ENCODE measurements at places on chromosomes 4 and X.
A peak's percentile ranks its signal among the peaks of the same experiment; 100 is the strongest.

DNA sequence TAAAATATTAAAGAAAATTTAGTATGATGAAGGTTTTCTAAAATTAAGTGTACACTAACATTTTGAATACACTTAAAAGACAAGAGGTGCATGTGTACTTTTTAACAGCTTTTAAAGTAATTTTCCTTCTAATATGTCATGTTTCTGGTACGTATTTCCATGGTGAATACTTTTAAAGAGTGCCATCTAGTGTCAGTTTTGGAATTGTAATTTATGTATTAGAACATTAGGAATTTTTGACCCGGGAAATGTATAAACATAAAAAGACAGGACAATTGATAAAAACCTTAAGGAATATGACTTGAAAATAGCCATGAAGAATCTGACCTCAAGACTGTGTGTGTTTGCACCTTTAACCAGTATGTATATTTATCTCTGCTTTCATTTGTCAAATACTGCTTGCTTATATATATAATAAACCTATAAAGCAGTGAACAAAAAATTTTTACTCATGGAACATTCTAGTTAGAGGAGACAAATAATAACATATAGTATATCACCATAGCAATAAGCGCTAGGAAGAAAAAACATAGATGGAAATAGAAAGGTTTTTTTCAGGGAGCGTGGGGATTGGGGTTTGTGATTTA, 7.2 kb downstream of the GSTCD start:
- DNase-seq: no peak

DNA sequence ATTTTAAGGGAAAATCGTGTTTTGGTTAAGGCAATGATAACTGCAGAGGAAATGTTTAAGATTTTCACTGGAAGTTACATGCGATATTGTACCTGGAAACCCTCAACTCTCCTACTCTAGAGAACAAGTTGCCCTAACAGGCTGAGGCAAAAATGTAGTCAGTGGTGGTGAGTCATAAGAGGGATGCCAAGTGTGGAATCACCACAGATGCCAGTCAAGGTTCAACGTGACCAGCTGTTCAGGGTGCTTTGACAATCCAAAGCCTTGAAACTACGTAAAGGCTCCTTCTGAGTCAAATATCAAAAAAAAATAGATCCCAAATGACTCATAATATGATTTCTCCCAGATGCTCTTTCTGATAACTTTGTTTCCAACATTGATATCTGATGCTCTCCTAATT, 77.9 kb upstream of the AFF2 start:
- DNase-seq: no peak

DNA sequence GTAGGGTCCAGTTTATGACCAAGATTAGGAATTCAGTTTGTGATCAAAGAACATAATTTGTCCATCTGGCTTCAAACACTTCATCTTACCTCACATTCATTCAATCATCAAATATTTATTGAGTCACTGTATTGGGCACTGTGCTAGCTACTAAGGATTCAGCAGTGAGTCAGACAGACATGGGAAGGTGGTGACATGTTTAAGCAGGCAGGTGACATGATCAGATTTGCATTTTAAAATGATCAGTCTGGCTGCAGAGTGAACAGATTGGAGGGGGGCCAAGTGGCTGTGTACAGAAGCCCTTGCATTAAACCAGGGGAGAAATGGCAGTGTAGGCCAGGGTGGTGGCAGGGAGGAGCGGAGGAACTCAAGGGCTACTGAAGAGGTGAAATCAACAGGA, 25.1 kb upstream of the APLN start:
- no peak for DNase-seq

DNA sequence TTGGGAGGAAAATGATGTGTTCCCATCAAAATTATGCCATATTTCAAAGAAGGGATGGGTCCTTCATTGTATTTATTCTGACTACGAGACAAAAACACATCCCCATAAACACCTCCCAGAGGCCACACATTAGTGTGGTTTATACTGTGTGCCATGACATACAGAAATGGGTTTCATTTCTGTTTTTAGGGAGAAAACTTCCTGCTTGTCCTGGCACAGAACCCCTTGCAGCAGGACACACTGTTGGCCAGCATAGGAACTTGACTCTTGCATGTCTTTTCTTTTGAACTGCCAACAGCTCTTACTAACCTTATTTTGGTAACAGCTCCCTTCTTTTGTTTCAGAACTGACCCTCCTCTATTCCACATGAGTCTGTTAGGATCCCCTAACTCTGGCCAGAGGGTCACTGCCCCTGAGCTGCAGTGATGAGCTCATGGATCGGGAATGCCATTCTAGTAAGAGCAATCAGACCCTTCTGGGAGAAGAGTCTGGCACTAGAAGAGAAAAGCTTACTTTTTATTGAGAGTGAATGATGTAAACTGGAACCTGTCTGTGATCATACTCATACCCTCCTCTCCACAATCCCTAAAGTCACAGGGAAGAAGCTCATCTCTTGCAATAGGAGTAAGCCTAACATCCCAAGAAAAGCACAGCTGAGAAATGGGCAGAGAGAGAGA, 86.4 kb downstream of the SMIM20 start:
- DNase-seq: no peak

DNA sequence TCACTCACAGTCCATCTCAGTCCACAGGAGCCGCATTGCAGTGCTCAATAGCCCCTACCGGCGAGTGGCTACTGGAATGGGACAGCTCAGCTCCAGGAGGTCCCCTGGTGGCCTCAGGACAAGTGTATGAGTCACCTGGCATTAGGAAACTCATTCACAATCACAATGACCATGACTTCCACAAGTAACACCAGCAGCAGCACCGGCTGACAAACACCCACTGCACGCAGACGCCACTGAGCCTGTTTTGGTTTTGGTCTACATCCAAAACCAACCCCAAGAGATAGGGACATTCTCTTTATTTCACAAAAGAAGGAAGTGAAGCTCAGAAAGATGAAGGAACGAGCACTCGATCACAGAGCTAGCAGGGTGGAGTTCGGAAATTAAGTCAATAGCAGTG, 8.1 kb downstream of the JAKMIP1 start:
- DNase-seq: no peak

- DNase-seq: no peak
These were observed 511 bp downstream of the GABRB1 start for GRCh38 chr4:47031751-47032404.

- DNase-seq: no peak
These were observed 452.5 kb upstream of the SMIM31 start for GRCh38 chr4:164301430-164301829.

GRCh38 chr4:2411786-2412510, 6.5 kb downstream of the ZFYVE28 start:
- DNase-seq: no peak

GRCh38 chrX:2325076-2325784, 175.5 kb downstream of the DHRSX start:
- DNase-seq: peak; percentile 9

GRCh38 chrX:68872171-68872570, 43.4 kb downstream of the EFNB1 start:
- no peak for DNase-seq

- no peak for DNase-seq
These were observed 3.6 kb upstream of the STBD1 start for GRCh38 chr4:76302826-76303438.

GRCh38 chrX:13428053-13428786, 108.4 kb upstream of the ATXN3L start:
- no peak for DNase-seq

DNA sequence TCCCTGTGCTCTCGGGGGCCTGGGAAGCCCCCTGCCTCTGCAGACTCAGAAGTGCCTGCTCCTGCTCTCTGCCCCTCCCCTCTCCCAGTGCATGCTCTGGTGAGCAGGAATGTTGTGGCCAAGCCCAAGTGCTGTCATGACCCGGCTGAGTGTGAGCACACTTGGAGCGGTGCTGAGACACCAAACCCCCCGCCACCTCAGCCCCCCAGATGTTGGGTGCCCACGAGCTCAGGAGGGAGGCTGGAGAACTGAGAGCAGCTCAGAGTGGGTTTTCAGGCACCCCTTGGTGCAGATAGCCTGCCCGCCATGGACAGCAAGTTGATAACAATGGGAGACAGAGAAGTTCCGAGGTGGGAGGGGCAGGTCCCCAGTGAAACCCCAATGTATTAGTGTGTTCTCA, 477.4 kb downstream of the ACTRT1 start:
- no peak for DNase-seq

- DNase-seq: no peak
These were observed 1852.9 kb upstream of the PCDH10 start for GRCh38 chr4:131296192-131296591.

- DNase-seq: peak; percentile 10
These were observed 147.9 kb downstream of the NSUN7 start for GRCh38 chr4:40897557-40898203.

DNA sequence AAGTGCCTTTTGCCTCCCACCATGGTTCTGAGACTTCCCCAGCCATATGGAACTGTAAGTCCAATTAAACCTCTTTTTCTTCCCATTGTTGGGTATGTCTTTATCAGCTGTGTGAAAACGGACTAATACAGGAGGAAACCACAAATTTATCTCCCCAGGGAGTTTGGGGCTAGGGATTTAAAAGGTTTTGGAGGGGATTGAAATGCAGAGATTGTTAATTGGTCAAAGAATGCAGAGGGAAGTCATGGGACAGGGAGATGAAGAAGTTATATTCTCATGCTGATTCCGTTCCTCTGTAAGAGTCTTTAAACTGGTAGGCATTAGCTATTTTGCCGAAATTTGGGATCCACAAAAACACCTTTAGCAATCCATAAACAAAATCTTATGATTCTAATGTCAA, 57.9 kb downstream of the TKTL2 start:
- no peak for DNase-seq

- DNase-seq: no peak
These were observed 36.9 kb downstream of the COQ2 start for GRCh38 chr4:83247415-83248357.

GRCh38 chr4:55758570-55758969, 61.0 kb upstream of the EXOC1L start:
- DNase-seq: no peak

GRCh38 chr4:140875746-140876452, 119.7 kb upstream of the TBC1D9 start:
- no peak for DNase-seq

GRCh38 chr4:40736910-40737309, 12.8 kb upstream of the NSUN7 start:
- DNase-seq: no peak

DNA sequence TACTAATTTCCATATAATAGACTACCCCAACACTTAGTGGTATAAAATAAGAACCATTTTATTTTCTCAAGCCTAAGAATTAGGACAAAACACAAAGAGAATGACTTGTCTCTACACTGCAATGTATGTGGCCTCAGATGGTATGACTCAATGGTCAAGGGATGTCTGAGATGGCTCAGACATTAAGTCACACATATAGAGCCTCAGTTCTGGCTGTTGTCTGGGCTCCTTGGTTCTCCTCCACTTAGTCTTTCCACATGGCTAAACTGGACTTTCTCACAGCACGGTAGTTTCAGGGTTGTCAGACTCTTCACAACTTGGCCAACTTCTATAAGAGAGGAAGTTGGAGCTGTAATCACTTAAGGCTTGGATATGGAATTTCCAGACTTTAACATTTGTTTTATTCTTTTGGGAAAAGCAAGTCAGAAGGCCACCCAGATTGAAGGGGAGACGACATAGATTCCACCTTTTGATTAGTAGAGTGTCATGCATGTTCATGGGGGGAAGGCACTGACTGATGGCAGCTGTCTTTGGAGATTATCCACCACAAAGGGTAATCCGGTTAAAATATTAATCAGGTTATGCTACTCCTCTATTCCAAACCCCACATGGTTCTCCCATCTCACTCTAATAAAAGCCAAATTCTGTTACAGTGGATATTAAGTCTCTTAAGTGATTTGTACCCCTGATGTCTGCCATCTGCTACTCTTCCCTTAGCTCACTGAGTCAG, 9.4 kb downstream of the IL15 start:
- DNase-seq: no peak

DNA sequence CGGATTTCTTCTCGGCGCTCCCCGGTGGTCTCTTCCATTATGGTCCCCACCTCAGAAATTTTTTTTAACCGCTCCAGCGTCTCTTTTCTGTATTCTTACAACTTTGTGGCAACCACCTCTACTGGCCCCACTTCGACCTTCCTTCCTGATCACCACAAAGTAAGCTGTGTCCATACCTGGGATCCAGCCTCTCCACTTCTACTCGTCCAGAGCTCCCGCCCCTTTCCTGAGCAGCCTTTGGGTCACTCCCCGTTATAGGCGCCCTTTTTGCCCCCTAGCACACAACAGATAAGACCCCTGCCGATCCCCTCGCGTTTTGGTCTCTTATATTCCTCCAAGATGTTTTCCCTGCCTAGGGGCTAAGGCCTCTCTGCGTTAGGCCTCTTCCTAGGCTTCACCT, 557 bp downstream of the PIGG start:
- no peak for DNase-seq

DNA sequence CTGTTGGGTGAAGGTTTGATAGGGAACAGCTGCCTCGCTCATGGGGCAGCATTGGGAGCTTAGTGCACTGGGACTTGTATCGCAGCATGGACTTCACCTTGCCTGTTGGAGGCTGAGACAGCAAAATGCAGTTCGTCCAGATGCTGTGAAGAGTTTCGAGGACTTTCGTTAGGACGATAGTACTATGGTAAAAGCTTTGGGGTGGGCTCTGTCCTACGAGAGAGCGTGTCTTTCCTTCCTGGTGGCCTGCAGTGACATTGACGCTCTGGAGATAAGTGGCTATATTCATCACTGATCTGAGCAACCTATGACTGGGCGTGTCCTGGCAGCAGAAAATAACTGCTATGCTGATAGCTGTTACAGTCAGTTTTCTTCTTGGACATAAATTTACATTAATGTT, 44.8 kb downstream of the ARHGAP10 start:
- no peak for DNase-seq

GRCh38 chrX:22141047-22141730, 109.1 kb downstream of the PHEX start:
- no peak for DNase-seq

DNA sequence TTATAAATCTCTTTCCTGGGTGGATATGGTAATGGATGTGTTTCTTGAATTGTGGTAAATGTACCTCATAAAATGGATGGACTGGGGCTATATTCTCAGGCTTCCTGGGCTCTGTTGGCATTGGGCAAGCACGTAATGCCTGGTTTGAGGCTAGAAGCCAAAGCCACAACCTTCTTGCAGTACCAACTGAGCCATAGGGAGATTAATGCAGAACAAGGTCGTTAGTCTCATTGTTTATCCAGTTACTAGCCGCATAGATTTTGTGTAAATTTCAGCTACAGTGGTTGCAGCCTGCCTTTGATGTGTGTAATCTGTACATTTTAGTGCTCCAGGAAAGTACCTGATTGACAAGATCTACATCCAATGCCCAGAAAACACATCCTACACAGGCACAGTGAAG, 7.2 kb upstream of the LEF1 start:
- DNase-seq: no peak

GRCh38 chr4:129641179-129641578, 545.2 kb downstream of the C4orf33 start:
- DNase-seq: no peak

DNA sequence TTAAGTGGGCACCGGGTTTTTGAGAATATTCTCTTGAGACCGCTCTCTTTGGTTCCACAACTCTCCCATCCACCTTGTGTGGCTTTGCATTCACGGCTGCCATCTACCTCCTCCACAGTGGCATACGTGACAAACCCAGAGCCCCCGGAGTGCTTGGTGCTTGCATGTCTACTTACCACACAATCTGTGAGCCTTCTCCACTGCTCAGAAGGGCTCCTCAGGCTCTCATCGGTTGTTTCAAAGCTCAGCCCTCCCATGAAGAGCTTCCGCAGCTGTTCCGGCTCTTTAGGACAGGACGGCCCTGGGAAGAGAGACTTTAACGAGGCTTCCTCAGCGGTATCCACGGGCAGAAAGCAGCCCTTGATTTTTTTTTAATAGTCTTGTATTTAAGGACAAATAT, 167.6 kb upstream of the ANK2 start:
- DNase-seq: no peak
